ENCODE measurements at places on chromosomes 2 and 18. TPM values are rescaled to one million over a fixed set of nuclear protein-coding genes. Genes with fewer than 3 reads are reported as not detected.

Gene TWIST2
- total RNA-seq, result 46.9 TPM

Gene IL1RN
- 4.1 TPM for total RNA-seq

Gene LINC00305
- not detected for total RNA-seq

Gene PSMG2
- 90.2 TPM for total RNA-seq

Gene GKN2
- not detected for total RNA-seq

Gene TEKT4
- not detected for total RNA-seq

Gene NEURL3
- total RNA-seq, result not detected

Gene FAM237A
- not detected for total RNA-seq

Gene POU3F3
- not detected for total RNA-seq

Gene TANC1
- total RNA-seq, result 34.3 TPM

DNA sequence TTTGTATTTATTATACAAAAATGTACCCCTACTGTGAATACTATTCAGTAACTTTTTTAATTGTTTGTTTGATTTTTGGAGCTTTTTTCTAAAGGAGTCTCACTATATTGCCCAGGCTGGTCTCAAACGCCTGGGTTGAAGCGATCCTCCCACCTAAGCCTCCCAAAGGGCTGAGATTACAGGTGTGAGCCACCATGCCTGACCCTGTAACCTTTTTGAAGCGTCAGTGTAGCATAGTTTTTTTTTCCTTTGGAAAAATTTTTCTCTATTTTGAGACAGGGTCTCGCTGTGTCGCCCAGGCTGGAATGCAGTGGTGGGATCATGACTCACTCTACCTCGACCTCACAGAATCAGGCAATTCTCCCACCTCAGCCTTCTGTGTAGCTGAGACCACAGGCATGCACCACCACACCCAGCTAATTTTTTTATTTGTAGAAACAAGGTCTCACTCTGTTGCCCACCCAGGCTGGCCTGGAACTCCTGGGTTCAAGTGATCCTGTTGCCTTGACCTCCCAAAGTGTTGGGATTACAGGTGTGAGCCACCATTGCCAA lies 2.0 kb downstream of the GMCL1 start:
- peaks cover 37% of the 10 kb centered on the region for H3K4me1 ChIP-seq
- no peak for DNase-seq
- H3K27me3 ChIP-seq, result no peaks in the 10 kb centered on the region
- H3K27ac ChIP-seq, result no peak overlapping the region
- H3K36me3 ChIP-seq, result no peaks in the 10 kb centered on the region

- H3K27me3 ChIP-seq, result no peaks in the 10 kb centered on the region
- H3K4me3 ChIP-seq, result no peak overlapping the region
- no peaks in the 10 kb centered on the region for H3K4me1 ChIP-seq
- DNase-seq, result no peak
These were observed 425.1 kb downstream of the CBLN2 start for GRCh38 chr18:72119082-72119481.

DNA sequence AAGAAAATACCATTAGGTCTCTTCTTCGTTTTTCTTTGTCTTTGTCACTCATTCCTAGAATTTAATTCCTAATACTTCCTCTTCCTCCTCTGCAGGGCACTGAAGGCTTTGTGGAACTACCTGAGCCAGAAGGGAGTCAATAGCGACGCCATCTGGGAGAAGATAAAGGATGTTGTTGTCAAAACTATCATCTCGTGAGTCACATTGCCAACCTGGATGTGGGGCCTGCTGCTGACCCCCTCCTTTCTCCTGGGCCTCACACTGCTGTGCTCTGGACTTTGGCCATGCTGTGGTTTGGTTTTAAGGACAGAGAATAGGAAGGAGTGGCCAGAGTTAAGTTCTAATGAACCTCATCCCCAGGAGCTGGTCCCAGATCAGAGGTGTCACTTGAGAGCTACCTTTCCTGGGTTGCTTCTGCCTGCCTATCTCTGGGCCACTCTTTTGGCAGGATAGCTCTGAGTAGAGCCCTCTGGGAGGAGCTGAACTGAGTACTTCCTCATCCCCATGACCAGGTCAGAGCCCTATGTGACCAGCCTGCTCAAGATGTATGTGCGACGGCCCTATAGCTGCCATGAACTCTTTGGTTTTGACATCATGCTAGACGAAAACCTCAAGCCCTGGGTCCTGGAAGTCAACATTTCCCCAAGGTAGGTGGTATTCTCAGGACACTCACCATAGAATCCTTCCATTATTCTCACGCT lies 33.1 kb upstream of the CYP27A1 start:
- peaks cover 89% of the 10 kb centered on the region for H3K36me3 ChIP-seq
- no peaks in the 10 kb centered on the region for H3K4me1 ChIP-seq
- H3K27ac ChIP-seq, result no peak overlapping the region
- no peak overlapping the region for H3K4me3 ChIP-seq
- no peaks in the 10 kb centered on the region for H3K27me3 ChIP-seq

- no peak overlapping the region for H3K4me3 ChIP-seq
- no peaks in the 10 kb centered on the region for H3K4me1 ChIP-seq
- H3K27ac ChIP-seq, result no peak overlapping the region
- no peaks in the 10 kb centered on the region for H3K27me3 ChIP-seq
- no peak for DNase-seq
These were observed 154.3 kb downstream of the LCLAT1 start for GRCh38 chr2:30601375-30601774.

- H3K27me3 ChIP-seq, result no peaks in the 10 kb centered on the region
- H3K27ac ChIP-seq, result no peak overlapping the region
- no peaks in the 10 kb centered on the region for H3K4me1 ChIP-seq
- DNase-seq, result no peak
- peaks cover 65% of the 10 kb centered on the region for H3K36me3 ChIP-seq
These were observed 239.3 kb downstream of the TWIST2 start for GRCh38 chr2:239087046-239087710.

DNA sequence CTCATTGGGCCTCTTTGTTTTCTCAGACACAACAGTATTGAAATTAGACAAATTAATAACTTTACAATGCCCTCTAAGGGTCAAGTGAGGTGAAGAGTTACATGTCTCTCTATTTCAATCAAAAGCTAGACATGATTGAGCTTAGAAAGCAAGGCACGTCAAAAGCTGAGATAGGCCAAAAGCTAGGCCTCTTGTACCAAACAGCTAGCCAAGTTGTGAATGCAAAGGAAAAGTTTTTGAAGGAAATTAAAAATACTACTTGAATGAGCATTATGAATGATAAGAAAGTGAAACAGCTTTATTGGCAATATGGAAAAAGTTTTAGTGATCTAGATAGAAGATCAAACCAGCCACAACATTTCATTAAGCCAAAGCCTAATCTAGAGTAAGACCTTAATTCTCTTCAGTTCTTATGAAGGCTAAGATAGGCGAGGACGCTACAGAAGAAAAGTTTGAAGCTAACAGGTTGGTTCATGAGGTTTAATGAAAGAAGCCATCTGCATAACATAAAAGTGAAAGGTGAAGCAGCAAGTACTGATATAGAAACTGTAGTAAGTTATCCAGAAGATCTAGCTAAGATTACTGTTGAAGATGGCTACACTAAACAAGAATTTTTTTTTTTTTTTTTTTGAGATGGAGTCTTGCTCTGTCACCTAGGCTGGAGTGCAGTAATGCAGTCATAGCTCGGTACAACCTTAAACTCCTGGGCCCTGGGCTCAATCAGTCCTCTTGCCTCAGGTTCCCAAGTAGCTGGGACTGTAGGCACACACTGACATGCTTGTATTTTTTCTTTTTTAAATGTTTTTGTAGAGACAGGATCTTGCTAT lies 65.5 kb downstream of the FAM117B start:
- H3K27ac ChIP-seq, result no peak overlapping the region
- H3K27me3 ChIP-seq, result no peaks in the 10 kb centered on the region
- H3K4me1 ChIP-seq, result no peaks in the 10 kb centered on the region
- DNase-seq, result no peak
- peaks cover 13% of the 10 kb centered on the region for H3K36me3 ChIP-seq
- no peak overlapping the region for H3K4me3 ChIP-seq

DNA sequence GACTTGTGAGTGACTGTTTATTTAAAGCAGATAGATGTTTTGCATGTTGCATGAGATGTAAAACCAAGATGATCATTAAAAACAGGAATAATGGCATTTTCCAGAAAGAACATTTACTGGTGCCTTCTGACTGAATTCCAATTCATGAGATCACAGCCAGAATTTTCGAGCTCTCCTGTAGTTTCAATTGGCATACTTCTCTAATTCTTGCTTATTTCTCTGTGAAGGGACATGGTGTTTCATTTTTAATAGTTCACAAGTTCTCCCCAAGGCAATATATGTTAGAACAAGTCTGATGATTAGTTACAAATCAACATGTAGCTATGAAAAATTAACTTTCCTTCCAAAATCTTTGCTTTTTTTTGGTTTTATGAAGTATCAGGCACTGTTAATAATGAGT lies 105.7 kb downstream of the PDE1A start:
- H3K36me3 ChIP-seq, result no peaks in the 10 kb centered on the region
- H3K27me3 ChIP-seq, result no peaks in the 10 kb centered on the region
- no peak for DNase-seq
- no peak overlapping the region for H3K4me3 ChIP-seq

- no peak overlapping the region for H3K27ac ChIP-seq
- DNase-seq, result no peak
- no peaks in the 10 kb centered on the region for H3K36me3 ChIP-seq
These were observed 37.8 kb downstream of the CYP26B1 start for GRCh38 chr2:72109904-72110303.

- no peak for DNase-seq
- no peak overlapping the region for H3K27ac ChIP-seq
- H3K4me3 ChIP-seq, result no peak overlapping the region
- H3K27me3 ChIP-seq, result no peaks in the 10 kb centered on the region
- H3K36me3 ChIP-seq, result no peaks in the 10 kb centered on the region
- H3K4me1 ChIP-seq, result no peaks in the 10 kb centered on the region
These were observed 163.1 kb upstream of the WDSUB1 start for GRCh38 chr2:159449504-159450124.

DNA sequence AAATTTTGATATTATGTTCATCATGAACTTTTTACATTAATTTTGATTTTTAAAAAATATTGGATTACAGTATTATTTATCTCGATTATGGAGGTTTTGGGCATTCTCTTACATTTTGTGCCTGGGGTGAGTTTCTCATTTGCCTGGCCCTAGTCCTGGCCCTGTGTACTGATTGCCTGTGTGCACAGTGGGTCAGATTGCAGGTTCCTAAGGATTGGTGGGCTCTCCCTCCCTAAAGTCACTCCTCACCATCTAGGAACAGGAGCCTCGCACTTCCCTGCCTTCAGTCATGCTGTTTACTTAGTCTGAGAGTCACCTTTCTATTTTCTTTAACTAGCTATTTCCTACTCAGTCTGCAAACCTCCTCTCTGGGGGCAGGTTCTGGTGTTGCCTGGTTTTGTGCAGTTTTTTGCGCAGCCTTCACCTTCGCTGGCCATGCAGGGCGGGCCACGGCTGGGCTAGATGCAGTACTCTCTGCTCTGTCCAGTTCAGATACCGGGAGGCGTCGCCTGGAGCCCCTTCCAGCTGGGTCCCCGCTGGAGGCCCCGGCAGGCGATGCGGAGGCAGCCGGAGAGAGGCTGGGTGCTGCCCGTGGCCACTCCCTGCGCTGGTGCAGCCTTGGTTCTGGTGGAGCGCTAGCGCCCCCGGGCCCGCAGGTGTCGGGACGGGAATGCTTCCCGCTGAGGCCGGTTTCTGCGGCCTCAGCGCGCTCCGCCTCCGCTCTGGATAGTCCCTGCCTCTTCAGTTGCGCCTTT lies 23.3 kb upstream of the MC5R start:
- H3K4me3 ChIP-seq, result peak overlapping the region; percentile 40
- no peak for DNase-seq
- H3K36me3 ChIP-seq, result no peaks in the 10 kb centered on the region

- H3K27ac ChIP-seq, result no peak overlapping the region
- DNase-seq, result peak; percentile 66
- H3K4me3 ChIP-seq, result no peak overlapping the region
- H3K27me3 ChIP-seq, result no peaks in the 10 kb centered on the region
- H3K36me3 ChIP-seq, result no peaks in the 10 kb centered on the region
- H3K4me1 ChIP-seq, result no peaks in the 10 kb centered on the region
These were observed 12.7 kb upstream of the FHOD3 start for GRCh38 chr18:36284671-36285295.

DNA sequence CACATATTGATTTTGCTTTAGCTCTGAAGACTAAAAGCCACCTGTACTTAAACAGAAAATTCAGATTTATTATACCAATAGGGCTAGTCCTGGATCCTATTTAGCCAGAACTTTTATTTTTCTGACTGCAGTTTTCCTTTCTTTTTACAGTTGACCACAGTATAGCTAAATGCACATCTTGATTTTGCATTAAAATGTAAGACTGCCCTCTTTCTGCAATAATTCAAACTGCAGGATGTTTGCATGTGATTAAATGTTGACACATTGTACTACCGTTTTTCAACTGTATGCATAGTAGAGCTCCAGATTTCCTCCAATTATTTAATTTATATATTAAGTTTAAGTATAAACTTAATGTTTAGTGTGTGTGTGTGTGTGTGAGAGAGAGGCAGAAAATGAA lies 1262.9 kb downstream of the SUCLG1 start:
- DNase-seq, result no peak
- H3K36me3 ChIP-seq, result no peaks in the 10 kb centered on the region
- H3K4me1 ChIP-seq, result no peaks in the 10 kb centered on the region
- H3K27ac ChIP-seq, result no peak overlapping the region

- H3K27ac ChIP-seq, result no peak overlapping the region
- H3K4me3 ChIP-seq, result no peak overlapping the region
- DNase-seq, result no peak
- H3K4me1 ChIP-seq, result no peaks in the 10 kb centered on the region
These were observed 59.9 kb upstream of the PEX13 start for GRCh38 chr2:60957643-60958042.

- H3K4me3 ChIP-seq, result no peak overlapping the region
- H3K27me3 ChIP-seq, result no peaks in the 10 kb centered on the region
- H3K4me1 ChIP-seq, result no peaks in the 10 kb centered on the region
- H3K27ac ChIP-seq, result no peak overlapping the region
These were observed 124.9 kb downstream of the RGPD3 start for GRCh38 chr2:106343274-106343673.

- no peak overlapping the region for H3K27ac ChIP-seq
- no peak overlapping the region for H3K4me3 ChIP-seq
- DNase-seq, result no peak
- no peaks in the 10 kb centered on the region for H3K27me3 ChIP-seq
- no peaks in the 10 kb centered on the region for H3K36me3 ChIP-seq
- H3K4me1 ChIP-seq, result no peaks in the 10 kb centered on the region
These were observed 754.9 kb downstream of the SATB2 start for GRCh38 chr2:198702796-198703195.

GRCh38 chr18:13406736-13407135 lies 188.2 kb downstream of the LDLRAD4 start:
- H3K27me3 ChIP-seq, result no peaks in the 10 kb centered on the region
- no peaks in the 10 kb centered on the region for H3K4me1 ChIP-seq
- H3K27ac ChIP-seq, result no peak overlapping the region
- no peak for DNase-seq
- peaks cover 5% of the 10 kb centered on the region for H3K36me3 ChIP-seq

- peaks cover 19% of the 10 kb centered on the region for H3K36me3 ChIP-seq
- H3K4me3 ChIP-seq, result no peak overlapping the region
- H3K27ac ChIP-seq, result no peak overlapping the region
- peaks cover 38% of the 10 kb centered on the region for H3K4me1 ChIP-seq
- no peaks in the 10 kb centered on the region for H3K27me3 ChIP-seq
These were observed 8.0 kb downstream of the SP100 start for GRCh38 chr2:230423851-230424458.

DNA sequence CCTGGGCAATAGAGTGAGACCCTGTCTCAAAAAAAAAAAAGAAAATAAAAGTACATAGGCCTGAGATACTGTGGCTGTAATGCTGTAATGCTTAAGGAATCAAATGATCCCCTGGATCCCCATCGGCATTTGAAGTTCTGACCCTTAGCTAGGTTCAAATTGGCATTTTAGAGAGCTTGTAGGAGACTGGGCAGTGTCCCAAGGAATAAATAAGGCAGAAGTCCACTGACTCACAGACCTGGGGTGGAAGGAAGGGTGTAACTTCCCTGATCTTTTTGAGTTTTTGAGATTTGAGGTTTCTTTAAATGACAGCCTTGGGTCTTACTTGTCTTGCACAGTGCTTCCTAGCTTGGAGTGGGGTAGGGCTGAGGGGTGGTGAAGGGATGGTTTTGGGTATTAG lies 553.7 kb downstream of the SLC4A3 start:
- DNase-seq, result no peak
- H3K36me3 ChIP-seq, result no peaks in the 10 kb centered on the region
- no peaks in the 10 kb centered on the region for H3K4me1 ChIP-seq
- H3K4me3 ChIP-seq, result no peak overlapping the region
